ENCODE measurements at places on chromosomes 5 and 9.

GRCh38 chr5:19369048-19369447 lies 619.0 kb downstream of the CDH18 start:
- DNase-seq, result no peak

GRCh38 chr5:138543730-138544104 lies 681 bp upstream of the ETF1 start:
- no peak for DNase-seq

DNA sequence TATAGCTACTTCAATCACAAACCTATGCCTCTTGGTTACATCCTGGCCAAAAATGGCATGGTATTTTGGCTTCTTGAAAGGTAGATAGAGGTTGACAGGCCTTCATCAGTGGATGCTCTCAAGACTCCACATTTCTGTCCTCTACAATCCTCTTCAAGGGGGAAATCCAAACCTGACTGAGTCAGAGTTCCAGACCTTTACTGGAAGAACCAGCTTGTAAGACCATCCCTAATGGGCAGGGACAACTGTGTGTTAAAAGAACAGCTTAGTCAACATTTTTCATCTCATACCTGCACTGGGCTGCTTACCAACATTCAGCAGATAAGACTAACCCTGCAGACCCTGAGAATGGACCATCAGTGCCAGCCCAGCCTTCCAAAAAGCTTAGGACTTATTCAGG lies 155.7 kb downstream of the CDK5RAP2 start:
- DNase-seq, result no peak

GRCh38 chr9:101514071-101514470 lies 19.6 kb upstream of the RNF20 start:
- no peak for DNase-seq

- DNase-seq, result no peak
Observed at GRCh38 chr5:171610686-171611085, 174.9 kb upstream of the SMIM23 start.

DNA sequence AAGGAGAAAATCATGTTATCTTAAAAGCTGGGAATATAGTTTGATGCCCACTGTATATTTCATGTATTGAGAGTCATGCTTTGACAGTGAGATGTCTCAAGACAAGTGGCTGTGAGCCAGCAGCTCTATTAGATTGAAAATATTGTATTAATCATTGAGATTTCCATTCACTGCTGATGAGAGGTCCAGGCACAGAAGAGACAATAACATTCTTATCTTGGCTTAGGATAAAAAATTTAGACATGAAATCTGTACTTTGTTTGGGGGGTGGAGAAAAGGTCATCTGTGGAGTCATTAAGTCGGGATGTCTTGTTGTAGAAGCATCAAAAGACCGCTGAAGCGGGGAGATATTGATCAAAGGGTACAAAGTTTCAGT lies 97.9 kb upstream of the EQTN start:
- no peak for DNase-seq

All from retinal pigment epithelial cell (primary cell).